ENCODE measurements at places on chromosomes 13 and 19.
A peak's percentile ranks its signal among the peaks of the same experiment; 100 is the strongest.

DNA sequence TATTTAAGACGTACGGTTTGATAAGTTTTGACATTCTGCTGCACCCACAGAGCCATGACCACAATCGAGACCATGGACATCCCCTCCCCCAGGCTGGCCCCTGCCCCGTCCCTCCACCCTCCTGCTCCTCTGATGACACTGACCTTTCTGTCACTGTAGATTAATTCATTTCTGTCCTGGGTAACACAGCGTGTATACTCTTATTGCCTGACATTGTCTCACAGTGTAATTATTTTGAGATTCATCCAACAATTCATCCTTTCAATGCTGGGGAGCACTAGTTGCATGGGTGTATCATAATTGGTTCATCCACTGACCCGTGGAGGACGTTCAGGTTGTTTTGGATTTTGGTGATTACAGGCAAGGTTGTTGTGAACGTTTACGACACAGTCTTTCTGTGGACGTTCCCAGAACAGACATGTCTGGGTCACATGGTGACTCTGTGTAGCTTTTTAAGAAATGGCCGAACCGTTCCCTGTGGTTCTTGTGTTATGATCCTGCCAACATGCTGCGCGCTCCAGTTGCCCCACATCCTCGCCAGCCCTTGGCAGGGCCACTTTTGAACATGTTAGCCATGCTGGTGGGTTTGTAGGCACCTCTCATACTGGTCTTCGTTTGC is 41.9 kb downstream of the C13orf46 start:
- DNase-seq, result no peak

GRCh38 chr13:114313061-114313860 is 1.0 kb upstream of the CHAMP1 start:
- DNase-seq, result no peak

DNA sequence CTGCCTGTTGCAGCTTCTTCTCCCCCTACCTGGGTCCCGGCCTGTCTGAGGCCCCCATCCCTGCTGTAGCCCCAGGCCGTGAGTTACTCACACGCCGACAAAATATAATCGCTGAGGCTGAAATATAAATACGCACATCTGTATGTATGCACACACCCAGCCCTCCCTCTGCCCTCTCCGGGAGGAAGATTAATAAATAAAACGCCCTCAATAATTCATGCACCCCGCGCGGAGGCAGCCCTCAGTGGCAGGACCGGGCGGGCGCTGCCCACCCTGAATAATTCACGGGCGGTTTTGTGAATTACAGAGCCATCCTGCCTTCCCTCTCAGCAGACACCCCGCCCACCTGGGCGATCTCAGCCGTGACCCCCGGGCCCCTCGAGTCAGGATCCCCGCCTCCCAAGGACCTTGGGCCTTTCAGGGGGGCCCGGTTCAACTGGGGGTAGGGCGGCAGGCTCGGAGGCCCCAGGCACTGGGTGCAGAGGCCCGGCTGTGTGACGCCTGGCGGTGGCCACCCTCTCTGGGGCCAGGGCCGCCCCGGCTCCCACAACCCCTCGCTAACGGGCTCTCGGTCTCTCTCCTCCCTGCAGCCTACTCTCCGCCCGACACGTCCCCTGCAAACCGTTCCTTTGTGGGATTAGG is 24.2 kb downstream of the SMIM24 start:
- DNase-seq, result no peak

- no peak for DNase-seq
These were observed 74.5 kb upstream of the NBEA start for GRCh38 chr13:34867590-34867989.

- peak; percentile 94 for DNase-seq
These were observed at the start of gene SUPT20H for GRCh38 chr13:37058910-37059847. Gene SUPT20H (minus strand): TSS chr13:37059688. CDS start chr13:37051490, 8,198 bp downstream.

DNA sequence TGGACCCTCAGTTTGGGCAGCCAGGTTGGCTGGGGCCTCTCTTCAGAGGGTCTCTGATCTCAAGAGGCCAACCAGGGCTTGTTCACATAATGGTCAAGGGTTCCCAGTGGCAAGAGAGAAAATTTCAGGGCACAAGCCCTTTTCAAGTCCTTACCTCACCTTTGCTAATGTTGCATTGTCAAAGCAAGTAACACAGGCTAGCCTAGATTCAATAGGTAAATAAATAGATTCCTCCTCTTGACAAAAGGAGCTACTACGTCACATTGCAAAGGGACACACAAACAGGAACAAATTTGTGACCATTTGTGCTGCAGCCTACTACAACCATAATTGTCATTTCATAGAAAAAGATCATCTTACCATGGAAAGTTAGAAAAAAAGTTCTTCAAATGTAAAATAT is 33.9 kb upstream of the FRY start:
- DNase-seq, result no peak

GRCh38 chr13:49165798-49166752 is 54.1 kb upstream of the MLNR start:
- DNase-seq, result peak; percentile 24

- DNase-seq, result peak; percentile 59
These were observed 47.6 kb upstream of the MAP3K10 start for GRCh38 chr19:40143612-40144011.
